ENCODE measurements at places on chromosomes 5 and 9.

- no peak for DNase-seq
These were observed 79.4 kb downstream of the TEK start for GRCh38 chr9:27188426-27188825.

DNA sequence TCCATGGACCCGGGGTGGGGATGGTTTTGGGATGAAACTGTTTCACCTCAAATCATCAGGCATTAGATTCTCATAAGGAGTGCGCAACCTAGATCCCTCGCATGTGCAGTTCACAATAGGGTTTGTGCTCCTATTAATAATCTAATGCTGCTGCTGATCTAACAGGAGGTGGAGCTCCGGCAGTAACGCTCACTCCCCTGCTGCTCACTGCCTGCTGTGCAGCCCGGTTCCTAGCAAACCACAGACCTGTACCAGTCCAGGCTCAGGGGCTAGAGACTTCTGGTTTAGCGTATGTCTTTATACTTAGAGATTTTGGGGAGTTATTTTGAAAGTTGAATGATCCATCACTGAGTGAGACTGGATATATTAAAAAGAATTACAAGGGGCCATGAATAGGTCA lies 50.2 kb downstream of the RICTOR start:
- DNase-seq = peak; percentile 53

GRCh38 chr9:114450833-114451706 lies 54.2 kb downstream of the WHRN start:
- DNase-seq = no peak

DNA sequence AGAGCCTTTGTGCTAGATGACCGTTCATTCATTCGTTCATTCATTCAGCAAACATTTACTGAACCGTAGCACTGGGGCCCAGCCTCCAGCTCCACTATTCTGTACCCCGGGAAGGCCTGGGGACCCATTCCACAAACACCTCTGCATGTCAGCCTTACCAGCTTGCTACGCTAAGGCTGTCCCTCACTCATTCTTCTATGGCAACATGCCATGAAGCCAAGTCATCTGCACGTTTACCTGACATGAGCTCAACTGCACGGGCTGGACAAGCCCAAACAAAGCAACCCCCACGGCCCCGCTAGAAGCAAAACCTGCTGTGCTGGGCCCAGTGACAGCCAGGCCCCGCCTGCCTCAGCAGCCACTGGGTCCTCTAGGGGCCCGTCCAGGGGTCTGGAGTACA lies 6.0 kb downstream of the CEL start:
- no peak for DNase-seq

DNA sequence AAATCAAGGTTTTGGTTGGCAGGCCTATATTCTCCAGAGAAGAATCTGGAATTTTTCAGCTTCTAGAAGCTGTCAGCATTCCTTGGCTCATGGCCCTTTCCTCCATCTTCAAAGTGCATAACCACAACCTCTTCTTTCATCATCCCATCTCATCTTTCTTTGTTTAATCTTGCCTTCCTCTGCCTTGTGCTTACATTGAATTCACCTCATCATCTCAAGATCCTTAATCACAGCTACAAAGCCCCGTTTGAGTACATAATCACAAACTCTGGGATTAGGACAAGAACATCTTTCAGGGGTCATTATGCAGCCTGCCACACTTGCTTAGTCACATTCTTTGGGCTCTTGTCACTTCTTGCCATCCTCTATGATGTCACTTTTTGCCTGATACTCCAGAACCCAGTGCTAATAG lies 130.3 kb downstream of the FOXD1 start:
- DNase-seq = no peak

GRCh38 chr5:34838785-34839714 lies at the start of gene TTC23L:
Gene TTC23L, plus strand, starts transcription at chr5:34839164. Its CDS starts 1,508 bp downstream, at chr5:34840672.
- DNase-seq = peak; percentile 82

GRCh38 chr5:39772307-39772706 lies 347.5 kb upstream of the DAB2 start:
- DNase-seq = no peak

DNA sequence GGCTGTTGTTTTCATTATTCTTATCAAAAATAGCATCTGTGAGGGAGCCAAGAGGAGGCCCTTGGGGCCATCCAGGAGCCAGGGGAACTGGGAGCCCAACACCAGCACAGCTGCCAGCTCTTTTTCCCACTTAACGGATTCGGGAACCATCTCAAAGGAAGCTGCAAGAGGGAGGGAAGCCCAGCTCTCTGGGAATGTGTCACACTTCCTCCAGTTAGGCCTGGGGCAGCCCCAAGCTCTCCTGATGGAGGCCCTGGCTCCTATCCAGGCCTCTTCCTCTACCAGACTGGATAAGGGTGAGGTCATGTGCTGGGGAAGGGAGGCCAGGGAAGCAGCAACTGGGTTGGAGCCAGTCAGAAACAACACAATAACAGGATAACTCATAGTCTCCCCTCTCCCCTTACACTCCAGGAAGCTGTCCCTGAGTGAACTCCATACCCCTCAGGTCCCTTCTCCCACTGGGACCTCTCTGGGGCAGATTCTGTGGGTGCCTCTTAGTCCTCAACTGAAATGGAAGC lies 12.7 kb downstream of the CSF2 start:
- DNase-seq = peak; percentile 92
